ENCODE measurements at places on chromosomes 4 and X.
A peak's percentile ranks its signal among the peaks of the same experiment; 100 is the strongest.

DNA sequence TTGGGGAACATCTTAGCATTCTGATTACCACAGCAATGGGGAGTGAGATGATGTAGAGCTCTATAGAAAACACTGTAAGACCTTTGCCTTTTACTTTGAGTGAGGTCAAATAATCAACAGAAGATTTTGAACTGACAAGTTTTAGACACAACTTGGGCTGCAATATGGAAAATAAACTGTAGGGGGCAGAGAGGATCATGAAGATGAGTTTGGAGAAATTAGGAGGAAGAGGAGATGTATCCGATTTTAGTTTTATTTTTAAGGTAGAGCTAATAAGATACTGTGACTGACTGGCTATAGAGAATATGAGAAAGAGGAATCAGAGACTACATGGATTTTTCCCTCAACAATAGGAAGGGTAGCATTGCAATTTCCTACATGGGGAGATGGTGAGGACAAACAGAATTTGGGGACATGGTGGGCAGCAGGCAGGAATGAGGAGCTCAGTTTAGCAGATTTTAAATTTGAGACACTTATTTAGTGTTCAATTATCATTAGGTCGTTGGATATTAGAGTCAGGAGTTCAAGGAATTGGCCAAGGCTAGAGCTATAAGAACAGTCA lies 563.1 kb downstream of the INPP4B start:
- DNase-seq: no peak

- no peak for DNase-seq
Observed at GRCh38 chr4:2817701-2818350, 24.9 kb downstream of the SH3BP2 start.

- DNase-seq: no peak
Observed at GRCh38 chr4:21077967-21078366, 377.7 kb downstream of the PACRGL start.

- no peak for DNase-seq
Observed at GRCh38 chr4:147778942-147779341, 47.1 kb downstream of the ARHGAP10 start.

- DNase-seq: no peak
Observed at GRCh38 chrX:41406201-41406600, 40.9 kb upstream of the NYX start.

- peak; percentile 78 for DNase-seq
Observed at GRCh38 chr4:169270810-169271691, at the start of gene SH3RF1. TSS of gene SH3RF1 (minus strand) at chr4:169270956. CDS start at chr4:169269212, 1,744 bp downstream.

- DNase-seq: no peak
Observed at GRCh38 chr4:1898681-1899080, 27.5 kb downstream of the NSD2 start.

DNA sequence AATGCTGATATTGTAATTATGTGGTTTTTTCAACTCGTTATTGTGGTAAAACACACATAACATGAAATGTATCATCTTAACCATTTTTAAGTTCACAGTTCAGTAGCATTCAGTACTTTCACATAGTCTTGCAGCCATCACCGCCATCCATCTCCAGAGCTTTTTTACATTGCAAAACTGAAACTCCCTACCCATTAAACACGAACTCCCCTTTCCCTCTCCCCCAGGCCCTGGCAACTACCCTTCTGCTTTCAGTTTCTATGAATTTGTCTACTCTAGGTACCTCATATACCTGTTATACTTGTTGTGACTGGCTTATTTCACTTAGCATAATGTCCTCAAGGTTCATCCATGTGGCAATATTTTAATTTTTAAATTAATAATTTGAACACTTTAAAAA lies 380.6 kb downstream of the MAPK10 start:
- DNase-seq: no peak

DNA sequence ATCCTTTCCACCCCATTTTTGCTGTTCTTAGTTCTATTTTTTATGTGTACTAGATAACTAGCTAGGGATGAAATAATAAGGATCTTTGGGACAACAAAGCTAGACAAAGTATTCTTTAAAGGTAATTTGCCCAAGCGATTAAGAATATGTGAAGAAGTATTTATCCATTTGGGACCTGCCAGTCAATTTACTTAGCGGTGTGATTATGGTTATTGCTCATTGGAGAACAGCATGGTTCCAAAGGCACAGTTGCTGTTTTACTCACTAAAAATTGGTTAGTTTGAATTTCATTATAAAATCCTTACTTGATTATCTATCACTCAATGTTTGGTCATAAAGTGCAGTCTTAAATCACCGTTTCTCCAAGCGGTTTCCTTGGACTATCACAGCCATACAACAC lies 124.1 kb downstream of the SNCA start:
- DNase-seq: no peak

DNA sequence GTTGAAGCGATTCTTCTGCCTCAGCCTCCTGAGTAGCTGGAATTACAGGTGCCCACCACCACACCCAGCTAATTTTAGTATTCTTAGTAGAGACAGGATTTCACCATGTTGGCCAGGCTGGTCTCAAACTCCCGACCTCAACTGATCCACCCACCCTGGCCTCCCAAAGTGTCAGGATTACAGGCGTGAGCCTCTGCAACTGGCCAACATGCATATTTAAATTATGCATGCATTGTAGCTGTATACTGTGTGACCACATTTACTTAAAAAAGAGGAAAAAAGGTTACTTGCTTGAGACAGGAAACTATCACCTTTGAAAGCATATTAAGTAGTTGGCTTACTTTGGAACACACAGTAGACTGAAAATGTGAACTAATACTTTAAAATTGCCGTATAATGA lies 29.5 kb downstream of the METTL14 start:
- no peak for DNase-seq

DNA sequence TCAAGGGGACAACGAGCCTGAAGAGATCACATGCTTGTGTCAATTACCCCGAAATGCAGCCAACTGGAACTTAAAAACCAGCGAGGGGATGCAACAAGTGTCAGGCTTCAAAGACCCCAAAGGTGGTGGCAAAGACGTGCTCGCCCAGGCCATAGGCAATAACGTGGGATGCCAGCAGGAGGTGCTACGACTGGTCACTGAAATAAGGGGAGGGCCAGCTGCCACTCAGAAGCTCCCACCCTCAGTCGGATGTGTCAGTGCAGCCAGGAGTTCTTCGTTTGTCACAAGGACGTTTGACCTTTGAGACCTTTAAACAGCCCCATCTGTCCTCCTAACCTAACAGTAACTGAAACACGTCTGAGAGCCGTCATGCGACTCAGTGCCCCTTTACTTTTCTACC lies 556.8 kb upstream of the PCDH10 start:
- DNase-seq: no peak

GRCh38 chr4:7491915-7492314 lies 57.2 kb upstream of the PSAPL1 start:
- DNase-seq: no peak

- DNase-seq: no peak
Observed at GRCh38 chr4:80434238-80434637, 98.7 kb downstream of the CFAP299 start.

- no peak for DNase-seq
Observed at GRCh38 chrX:135432881-135433521, 11.3 kb downstream of the SMIM10L2A start.

DNA sequence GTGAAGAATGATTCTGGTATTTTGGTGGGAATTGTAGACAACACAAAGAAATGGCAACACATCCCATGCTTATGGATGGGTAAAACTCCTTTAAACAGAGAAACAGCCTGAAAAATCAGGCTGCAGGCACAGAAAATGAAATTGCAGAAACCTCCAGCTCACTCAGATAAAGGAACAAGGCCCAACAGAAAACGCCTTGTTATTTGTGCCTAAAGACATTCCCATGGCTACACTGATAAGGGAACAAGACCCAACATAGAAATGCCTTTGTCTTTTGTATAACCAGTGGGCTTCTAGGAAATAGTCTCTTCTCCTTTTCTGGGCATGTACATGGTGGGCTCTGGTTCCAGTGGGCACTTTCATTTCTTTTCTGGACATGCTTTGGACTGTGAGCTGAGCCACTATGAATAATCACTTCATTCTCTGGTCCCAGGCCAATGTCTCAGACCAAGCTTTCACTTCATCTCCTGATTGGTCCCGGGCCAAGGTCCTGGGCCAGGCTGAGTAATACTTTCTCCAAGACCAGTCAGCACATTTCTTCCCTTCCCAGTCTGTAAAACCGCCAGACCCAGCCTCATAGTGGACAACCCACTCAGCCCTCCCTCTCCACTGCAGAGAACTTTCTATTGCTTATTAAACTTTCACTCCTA lies 160.5 kb downstream of the TBX22 start:
- DNase-seq: no peak

DNA sequence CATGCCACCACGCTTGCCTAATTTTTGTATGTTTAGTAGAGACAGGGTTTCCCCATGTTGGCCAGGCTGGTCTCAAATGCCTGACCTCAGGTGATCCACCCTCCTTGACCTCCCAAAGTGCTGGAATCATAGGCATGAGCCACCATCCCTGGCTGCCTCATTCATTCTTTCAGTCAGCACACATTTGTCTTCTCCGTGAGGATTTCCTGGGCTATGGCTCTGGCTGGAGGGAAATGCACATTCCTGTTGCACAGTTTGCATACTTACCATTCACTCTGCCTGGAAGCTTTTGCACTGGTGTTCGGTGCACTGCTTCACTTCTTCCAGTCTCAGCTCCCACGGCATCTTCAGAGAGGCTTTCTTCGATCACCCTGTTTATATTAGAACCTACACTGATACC lies 267.8 kb downstream of the STIM2 start:
- no peak for DNase-seq

GRCh38 chrX:154819771-154820341 lies 14.6 kb upstream of the MPP1 start:
- no peak for DNase-seq

GRCh38 chr4:37054531-37055077 lies 189.9 kb upstream of the NWD2 start:
- DNase-seq: no peak

DNA sequence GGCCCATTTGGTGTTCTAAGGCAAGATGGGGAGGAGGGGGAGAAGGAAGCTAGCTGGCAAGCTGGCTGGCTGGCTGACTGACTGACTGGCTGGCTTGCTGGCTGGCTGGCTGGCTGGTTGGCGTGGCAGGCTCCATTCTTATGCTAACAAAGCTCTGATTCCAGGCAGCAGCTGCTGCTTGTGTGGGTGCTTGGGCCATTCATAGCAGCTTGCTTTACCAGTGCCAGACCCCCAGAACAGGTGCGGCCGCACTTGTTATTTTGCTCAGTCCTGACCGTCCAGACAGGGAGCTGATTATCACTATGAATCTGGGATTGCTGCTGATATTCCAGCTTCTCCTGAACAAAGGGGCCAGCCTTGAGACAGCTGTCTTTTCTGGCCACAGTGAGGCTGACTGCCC lies 131.2 kb upstream of the PAK3 start:
- peak; percentile 12 for DNase-seq

- no peak for DNase-seq
Observed at GRCh38 chr4:56080384-56080783, 131.6 kb downstream of the CEP135 start.

- no peak for DNase-seq
Observed at GRCh38 chr4:113823291-113823659, 61.7 kb upstream of the CAMK2D start.

DNA sequence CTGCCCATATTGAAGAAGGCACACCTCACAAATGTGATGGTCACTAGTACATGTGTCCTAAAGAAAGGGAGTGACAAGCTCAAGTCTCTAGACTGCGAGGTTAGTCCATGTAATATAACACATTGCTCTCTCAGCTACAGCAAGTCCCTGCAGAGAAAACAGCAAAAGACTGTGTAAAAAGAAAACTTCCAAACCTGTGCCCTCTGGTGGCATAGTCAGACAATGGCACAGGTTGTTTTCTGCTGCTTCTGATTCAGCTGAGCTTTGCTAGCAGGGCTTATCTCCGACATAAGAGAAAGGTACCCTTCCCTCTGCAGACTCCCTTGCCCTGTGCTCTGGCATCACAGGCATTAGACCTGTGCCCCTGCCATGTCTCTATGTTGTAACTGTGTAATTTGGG lies 1.4 kb upstream of the SERPINA7 start:
- no peak for DNase-seq

DNA sequence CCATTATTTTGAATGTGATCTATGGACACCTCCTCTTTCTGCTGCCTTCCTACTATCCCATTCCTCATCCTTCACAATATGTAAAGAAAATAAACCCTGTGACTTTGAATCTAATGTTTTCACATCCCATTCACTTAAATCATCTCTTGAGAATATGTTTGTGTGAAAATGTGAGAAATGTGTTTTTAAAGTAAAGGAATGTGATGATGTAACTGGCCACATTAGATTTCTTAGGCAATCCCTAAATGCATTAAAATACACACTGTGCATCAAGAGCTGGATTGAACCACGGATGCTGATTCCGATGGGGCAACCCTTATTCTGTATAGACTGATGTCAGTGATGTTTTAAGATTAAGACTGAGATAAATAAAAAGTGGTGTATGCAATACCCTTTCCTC lies 558.9 kb upstream of the TENM3 start:
- DNase-seq: no peak

DNA sequence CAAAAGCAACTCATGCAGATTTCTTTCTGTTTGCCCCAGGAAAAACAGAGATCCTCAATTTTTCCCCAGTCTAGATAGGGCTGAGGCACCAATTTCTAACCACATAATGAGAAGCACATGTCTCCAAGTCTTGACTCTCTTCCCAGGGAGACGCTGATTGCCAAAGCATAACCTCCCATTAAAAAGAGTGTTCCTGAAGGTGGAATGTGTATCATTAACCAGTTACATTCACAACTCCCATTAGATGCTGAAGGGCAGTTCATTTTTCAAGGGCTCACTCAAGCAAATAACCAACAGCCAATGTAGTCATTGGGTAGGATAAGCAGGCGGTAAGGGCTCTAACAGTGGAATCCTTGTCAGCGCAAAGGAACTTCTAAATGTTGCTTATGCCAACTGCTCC lies 27.5 kb downstream of the TMEM47 start:
- DNase-seq: no peak

GRCh38 chr4:184941671-184942418 lies 76.4 kb upstream of the HELT start:
- DNase-seq: no peak

DNA sequence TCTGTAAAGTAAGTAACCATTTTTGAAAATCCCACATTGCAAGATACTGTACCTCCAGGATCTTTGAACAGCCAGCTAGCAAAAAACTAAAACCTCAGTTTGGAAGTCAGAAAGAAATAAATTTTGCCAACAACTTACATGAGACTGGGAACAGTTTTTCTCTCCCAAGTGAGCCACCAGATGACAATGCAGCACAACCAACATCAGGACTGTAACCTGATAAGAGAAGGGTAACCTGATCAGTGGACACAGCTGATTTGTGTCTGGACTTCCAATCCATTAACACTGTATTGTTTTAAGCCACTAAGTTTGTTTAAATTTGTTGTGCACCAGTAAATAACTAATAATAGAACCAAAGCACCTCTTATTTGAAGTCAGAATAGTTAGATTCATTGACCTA lies 923.3 kb downstream of the FAT4 start:
- DNase-seq: no peak

DNA sequence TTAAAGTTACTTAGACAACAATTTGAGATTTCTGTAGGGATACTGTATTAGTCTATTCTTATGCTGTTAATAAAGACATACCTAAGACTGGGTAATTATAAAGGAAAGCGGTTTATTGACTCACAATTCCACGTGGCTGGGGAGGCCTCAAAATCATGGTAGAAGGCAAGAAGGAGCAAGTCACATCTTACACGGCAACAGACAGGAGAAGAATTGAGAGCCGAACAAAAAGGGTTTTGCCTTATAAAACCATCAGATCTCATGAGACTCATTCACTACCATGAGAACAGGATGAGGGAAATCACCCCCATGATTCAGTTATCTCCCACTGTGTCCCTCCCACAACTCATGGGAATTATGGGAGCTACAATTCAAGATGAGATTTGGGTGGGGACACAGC lies 11.0 kb downstream of the PTTG2 start:
- DNase-seq: no peak

All from substantia nigra (tissue), 51 donors.